Activated effector memory CD4-positive, alpha-beta T cell treated with Interleukin-2 at 50 U/mL for 16 hours (primary cell): ENCODE measurements at places on chromosomes 2 and 18.

DNA sequence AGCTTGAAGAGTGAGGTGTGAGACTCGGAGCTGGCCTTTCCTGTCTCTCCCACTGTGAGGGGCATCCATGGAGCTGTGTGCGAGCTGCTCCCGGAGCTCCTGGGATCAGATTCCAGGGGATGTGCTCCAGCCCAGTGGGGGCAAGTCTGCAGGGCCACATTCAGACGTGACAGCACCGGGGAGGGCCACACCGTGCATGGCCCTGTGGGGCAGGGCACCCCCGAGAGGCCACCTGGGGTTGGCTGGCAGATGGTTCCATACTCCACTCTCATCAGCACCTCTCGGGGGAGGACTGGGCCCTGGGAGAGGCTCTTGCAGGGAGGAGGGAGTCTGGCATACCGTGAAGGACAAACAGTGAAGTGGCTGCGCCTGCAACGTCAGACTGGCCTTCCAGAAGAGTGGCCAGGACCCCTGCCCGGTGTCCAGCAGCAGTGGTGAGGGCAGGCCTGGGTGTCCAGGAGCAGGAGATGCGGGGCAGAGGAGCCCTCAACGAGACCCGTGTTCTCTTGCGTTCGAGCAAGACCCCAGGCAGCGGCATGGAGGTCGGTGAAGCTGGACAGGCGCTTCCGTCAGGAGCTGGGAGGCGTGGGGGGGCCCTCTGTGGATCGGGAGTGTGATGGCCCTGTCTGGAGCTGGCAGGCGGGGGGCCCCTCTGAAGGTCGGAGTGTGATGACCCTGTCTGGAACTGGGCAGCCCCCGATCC lies 84.3 kb downstream of the ASB1 start:
- DNase-seq, result no peak

GRCh38 chr2:102112692-102113665 lies 29.6 kb upstream of the IL1R1 start:
- DNase-seq, result no peak

- no peak for DNase-seq
Observed at GRCh38 chr2:13089971-13090370, 373.2 kb downstream of the TRIB2 start.

- DNase-seq, result no peak
Observed at GRCh38 chr18:44079606-44080005, 601.1 kb upstream of the SETBP1 start.

DNA sequence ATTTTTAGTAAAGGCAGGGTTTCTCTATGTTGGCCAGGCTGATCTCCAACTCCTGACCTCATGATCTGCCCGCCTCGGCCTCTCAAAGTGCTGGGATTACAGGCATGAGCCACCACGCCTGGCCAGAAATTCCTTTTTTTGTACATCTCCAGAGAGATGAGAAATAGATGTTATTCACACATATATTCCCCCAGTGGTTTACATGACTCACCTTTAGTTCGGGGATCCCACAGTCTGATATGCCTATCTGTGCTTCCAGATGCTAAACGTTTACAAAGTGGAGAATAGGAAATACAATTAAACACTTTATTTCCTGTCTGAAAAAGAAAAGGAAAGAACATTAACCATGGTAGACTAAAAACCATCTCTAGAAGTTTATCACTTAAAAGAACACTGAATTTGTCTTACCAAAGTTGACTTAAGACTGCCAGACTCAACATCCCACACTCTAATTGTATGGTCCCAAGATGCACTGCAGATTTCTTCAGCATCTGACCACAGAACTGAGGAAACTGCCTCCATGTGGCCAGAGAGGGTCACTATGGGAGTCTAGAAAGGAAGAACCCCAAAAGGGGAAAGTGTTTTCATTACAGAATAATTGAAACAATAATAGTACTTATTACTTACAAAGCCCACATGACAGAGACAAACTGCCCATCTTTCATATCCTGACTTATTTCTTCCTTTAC lies 12.6 kb upstream of the ICA1L start:
- no peak for DNase-seq

DNA sequence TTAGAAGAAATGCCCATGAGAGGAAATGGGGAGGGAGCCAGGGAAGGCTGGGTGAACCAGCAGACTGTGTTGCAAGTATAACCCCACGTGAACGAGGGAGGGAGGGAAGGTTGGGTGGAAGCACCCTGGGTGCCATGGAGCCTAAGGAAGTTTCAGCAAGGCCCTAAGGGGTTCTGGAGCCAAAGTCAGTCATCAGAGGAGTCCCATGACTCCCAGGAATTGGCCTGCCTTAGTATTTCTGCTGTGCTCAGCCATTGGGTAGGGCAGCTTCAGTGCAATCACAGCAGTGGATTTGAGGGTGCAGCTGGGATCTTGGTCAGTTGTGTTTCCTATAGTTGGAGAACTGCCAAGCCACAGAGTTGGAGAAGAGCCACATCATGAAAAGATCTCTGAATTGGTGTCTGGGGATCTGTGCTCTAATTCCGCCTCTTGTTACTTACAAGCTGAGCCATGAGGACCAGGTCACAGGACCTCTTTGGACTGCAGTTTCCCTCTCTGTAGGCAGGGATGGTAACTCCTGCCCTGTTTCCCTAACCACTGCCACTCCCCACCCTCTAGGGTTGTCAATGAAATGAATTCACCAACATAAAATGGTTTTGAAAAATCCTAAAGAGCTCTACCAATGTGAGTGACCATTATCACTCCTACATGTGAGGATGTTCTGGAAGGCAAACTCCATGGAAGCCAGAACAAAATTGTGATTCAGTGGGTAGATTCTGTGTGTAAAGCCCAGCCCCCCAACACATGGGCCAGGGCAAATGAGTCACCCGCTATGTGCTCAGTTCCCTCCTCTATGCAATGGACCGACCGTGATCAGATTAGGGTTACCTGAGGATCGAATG lies 108.9 kb downstream of the CLIP4 start:
- DNase-seq, result no peak

DNA sequence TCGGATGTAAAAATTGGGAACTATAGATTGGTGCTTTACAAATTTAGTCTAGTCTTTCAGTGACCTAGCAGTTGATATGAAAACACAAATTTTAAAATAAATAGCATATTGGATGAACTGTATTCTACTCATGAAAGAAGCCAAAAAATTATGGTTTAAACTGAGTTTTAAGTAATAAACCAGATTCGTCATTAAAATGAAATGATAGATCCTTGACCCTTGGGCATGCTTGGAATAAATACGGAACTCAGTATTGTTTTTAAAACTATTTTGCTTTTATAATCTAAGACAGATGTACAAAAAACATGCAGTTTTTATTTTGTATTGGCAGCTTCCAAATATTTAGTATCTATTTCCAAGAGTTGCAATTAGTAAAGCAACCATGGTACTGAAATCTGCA lies 34.6 kb upstream of the TBR1 start:
- DNase-seq, result no peak

GRCh38 chr2:45739796-45740485 lies 88.5 kb downstream of the PRKCE start:
- DNase-seq, result no peak

- no peak for DNase-seq
Observed at GRCh38 chr18:4847056-4847455, 350.0 kb downstream of the AKAIN1 start.

GRCh38 chr2:48383036-48383435 lies 146.9 kb upstream of the STON1 start:
- no peak for DNase-seq

- DNase-seq, result no peak
Observed at GRCh38 chr2:160299540-160299939, 99.5 kb upstream of the ITGB6 start.

- DNase-seq, result no peak
Observed at GRCh38 chr2:200091126-200091525, 135.7 kb downstream of the MAIP1 start.

DNA sequence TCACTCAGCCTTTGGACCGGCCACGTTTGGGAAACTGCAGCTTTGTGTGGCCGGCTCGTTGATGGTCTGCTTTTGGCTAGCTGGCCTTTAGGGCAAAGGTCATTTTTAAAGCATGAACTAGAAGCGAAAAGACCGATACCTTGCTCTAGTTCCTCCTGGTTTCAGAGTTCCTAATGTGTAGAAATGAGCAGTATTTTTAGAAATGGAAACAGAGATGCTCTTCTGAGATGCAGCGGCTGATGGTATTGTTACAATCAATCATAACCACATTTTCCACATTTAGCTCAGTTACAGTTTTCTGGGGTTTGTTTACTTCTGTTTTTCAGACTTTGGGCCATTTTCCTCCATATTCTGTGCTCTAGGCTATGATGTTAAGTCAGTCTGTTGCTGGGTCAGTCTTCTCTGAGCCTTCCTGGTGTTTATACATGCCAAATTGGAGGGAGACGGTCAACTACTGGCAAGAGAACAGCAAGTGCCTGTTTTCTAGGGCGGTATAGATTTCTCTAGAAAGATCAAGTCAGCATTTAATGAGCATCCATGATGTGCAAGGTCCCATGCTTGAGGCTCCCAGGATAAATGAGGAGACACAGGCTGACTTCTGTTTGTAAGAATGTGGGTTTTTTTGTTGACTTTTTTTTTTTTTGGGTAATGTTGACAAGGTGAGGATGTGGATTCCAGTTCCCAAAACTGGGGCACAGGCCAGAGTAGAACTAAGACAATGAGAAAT lies 28.0 kb downstream of the RNF144A start:
- DNase-seq, result no peak

- no peak for DNase-seq
Observed at GRCh38 chr2:43008388-43008787, 216.0 kb upstream of the HAAO start.

- DNase-seq, result no peak
Observed at GRCh38 chr2:20224164-20224715, 690 bp downstream of the SDC1 start.

GRCh38 chr2:185785851-185786473 lies 47.4 kb downstream of the FSIP2 start:
- no peak for DNase-seq

DNA sequence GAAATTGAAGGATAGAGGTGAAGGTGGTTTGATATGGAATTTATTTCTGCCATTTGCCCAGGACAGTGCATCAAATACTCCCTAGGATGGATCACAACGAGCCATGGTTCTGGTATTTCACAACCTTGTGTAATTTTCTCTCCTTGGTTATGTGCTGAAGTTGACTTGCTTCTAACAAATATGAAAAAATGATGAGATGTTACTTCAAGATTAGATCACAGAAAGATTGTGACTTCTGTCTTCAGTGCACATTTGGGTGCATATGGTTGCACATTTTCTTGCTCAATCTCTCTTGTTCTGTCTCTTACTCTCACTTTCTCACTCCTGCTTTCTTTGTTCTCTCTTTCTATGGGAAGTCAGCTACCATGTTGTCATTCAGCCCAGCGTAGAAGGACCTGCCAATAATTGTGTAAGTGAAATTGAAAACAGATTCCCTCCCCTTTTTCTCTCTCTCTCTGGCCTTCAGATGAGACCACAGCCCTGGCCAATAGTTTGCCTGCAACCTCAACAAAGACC lies 104.6 kb upstream of the RMDN2 start:
- DNase-seq, result no peak

DNA sequence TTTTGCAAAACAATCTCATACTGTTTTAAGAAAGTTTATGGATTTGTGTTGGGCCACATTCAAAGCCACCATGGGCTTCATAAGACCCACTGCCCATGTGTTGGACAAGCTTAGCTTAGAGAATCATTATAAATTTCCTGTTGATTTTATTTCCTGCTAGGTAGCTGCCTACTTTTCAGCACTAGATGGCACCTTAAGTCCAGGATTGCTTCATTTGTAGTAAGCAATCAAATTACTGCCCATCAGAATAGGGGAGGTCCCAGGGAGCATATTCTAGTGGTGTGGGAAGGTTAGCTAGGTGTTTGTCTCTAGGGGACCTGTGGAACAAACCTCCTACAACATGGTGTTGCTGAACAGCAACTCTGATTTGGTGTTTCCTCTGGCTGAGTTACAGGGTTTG lies 11.0 kb upstream of the DCDC2C start:
- DNase-seq, result no peak

GRCh38 chr2:204010628-204011560 lies 74.3 kb downstream of the ICOS start:
- no peak for DNase-seq

DNA sequence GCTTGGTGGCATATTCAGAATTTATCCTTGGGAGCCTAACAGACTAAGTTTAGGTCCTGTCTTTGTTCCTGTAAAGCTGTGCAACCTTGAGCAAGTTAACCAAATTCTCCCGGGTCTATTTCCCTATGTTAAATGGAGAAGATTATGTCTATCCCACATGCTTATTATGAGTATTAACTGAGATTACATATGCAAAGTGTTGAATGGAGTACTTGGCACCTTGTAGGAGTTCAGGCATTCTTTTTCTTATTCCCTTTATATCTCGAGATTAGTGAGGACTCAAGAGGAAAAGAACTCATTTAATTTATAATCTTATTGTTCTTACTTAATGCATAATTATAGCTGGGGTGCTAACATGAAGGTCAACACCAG lies 184.6 kb downstream of the FMNL2 start:
- no peak for DNase-seq

- no peak for DNase-seq
Observed at GRCh38 chr2:104889291-104889959, 35.5 kb downstream of the POU3F3 start.

DNA sequence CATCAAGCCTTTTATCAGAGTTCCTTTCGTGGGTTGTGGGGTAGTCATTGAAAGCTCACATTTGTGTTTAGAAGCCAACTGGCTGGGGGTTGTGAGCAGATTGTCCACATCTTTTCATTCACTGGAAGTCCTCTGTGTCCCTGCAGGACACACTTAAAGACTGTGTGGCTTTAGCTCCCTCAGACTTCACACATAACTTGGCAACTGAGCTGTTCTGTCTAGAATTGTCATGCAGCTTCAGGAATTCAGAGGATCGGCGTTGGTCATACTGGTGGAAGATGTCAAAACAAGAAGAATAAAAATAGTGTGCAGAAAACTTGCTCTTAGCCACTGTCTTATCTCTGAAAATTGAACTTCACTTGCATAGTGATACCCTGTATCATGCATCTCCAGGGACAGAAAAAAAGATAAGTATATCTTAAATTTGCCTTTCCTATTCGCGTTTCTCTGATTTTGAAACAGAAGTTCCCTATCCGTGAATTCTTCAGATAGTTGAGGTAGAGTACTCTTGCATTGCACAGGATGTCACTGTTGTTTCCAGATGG lies 49.6 kb downstream of the TRAPPC12 start:
- DNase-seq, result no peak

DNA sequence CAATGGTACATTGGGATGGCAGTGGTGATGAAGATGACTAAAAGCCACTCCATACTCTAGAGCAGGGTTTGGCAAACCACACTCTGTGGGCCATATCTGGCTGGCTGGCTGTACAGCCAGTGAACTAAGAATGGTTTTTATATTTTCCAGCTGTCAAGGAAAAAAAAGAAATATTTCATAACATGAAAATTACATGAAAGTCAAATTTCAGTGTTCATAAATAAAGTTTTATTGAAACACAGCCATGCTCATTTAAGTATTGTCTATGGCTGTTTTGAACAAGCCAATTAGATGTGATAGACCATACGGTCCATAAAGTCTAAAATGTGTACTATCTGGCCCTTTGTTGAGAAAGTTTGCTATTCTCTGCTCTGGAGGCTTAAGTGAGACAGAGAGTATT lies 1.5 kb downstream of the TTC21B start:
- no peak for DNase-seq

- DNase-seq, result no peak
Observed at GRCh38 chr2:8502316-8502715, 179.5 kb upstream of the ID2 start.

GRCh38 chr2:3584608-3585260 lies 9.7 kb downstream of the RPS7 start:
- no peak for DNase-seq

- no peak for DNase-seq
Observed at GRCh38 chr18:3692113-3692621, 242.2 kb downstream of the TGIF1 start.
